ENCODE measurements at places on chromosomes 7 and 10.
A peak's percentile ranks its signal among the peaks of the same experiment; 100 is the strongest.

- peaks cover 32% of the 10 kb centered on the region for H3K4me1 ChIP-seq
- H3K4me3 ChIP-seq: no peak overlapping the region
- H3K27me3 ChIP-seq: no peaks in the 10 kb centered on the region
- H3K27ac ChIP-seq: peak overlapping the region; percentile 49
- no peaks in the 10 kb centered on the region for H3K36me3 ChIP-seq
These were observed 69.5 kb upstream of the ZNF438 start for GRCh38 chr10:31101123-31101522.

- no peak overlapping the region for H3K27ac ChIP-seq
- H3K4me3 ChIP-seq: no peak overlapping the region
- H3K4me1 ChIP-seq: no peaks in the 10 kb centered on the region
- no peak for DNase-seq
These were observed 39.8 kb downstream of the SLC35B4 start for GRCh38 chr7:134276951-134277350.

DNA sequence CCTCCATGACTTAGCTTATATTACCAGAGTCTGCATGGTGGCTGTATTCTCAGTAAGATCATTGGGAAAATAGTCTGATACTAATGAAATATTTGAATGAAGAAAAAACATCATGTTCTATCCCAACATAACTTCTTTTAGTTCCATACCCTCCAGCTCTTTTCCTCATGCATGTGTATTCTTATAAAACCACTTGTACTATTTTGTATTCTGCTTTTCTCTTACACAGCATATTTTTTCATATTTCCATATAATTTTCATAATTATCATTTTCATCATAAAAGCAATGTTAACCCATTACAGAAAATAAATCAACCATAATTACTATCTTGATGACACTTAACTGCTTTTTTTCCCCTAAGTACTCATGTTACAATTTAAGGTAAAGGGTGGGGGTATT is 371.2 kb upstream of the LRGUK start:
- H3K4me3 ChIP-seq: no peak overlapping the region
- no peak overlapping the region for H3K27ac ChIP-seq
- no peak for DNase-seq

DNA sequence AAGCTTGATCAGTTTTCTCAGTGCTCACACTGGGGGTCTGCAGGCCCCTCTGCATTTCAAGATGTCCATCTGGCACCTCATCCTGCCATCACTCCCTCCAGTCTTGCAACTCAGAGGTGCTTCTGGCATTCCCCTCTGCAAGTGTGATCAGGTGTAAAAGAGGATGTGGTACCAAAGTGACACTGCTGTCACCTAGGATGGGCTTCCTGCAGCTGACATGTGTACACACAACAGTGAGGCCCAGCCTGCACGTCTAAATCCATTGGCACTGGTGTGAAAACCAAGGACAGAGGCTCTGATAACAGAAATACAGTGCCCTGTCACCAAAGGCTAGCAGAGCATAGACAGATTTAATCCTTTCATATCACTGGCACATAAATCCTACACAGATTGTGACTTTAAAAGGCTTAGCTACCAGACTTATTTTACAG is 162.5 kb upstream of the CELF2 start:
- no peaks in the 10 kb centered on the region for H3K27me3 ChIP-seq
- no peaks in the 10 kb centered on the region for H3K4me1 ChIP-seq
- no peak for DNase-seq
- H3K4me3 ChIP-seq: no peak overlapping the region

DNA sequence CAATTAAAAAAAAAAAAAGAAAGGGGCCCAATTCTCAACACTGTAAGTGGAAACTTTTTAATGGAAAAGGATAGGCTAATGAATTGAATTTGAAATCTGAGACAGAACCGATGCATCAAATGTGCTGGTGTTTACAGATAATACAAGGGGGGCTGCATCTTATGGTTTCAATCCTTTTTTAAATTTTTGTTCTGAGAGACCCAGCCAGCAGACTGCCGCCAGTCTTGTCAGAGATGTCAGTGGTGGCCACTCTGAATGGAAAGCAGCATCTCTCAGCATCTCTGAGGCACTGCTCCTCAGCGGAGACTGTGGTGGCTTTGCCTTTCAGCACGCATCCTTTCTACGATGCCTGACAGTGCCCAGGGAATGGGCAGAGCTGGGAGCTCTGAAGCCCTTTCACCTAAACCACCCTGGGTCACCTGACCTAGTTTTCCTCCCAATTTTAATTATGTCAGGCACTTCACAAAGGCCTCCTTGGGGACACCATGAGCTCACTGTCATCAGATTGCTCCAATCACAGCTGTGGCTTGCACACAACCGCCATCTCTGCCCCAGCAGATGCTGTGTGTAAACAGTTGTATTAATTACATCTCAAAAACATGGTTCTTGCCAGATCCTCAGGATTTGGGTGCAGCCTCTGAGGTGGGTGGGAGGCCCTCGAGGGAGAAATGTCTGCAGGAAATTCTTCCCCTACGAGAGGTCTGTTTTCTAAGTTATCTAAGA is 81.2 kb downstream of the EGFR start:
- H3K27me3 ChIP-seq: no peaks in the 10 kb centered on the region
- H3K36me3 ChIP-seq: no peaks in the 10 kb centered on the region
- DNase-seq: no peak
- no peak overlapping the region for H3K4me3 ChIP-seq
- H3K27ac ChIP-seq: no peak overlapping the region

- no peaks in the 10 kb centered on the region for H3K27me3 ChIP-seq
- no peaks in the 10 kb centered on the region for H3K4me1 ChIP-seq
- no peak for DNase-seq
- H3K36me3 ChIP-seq: no peaks in the 10 kb centered on the region
- H3K4me3 ChIP-seq: no peak overlapping the region
- no peak overlapping the region for H3K27ac ChIP-seq
These were observed 382.7 kb upstream of the LRGUK start for GRCh38 chr7:133744451-133744850.

DNA sequence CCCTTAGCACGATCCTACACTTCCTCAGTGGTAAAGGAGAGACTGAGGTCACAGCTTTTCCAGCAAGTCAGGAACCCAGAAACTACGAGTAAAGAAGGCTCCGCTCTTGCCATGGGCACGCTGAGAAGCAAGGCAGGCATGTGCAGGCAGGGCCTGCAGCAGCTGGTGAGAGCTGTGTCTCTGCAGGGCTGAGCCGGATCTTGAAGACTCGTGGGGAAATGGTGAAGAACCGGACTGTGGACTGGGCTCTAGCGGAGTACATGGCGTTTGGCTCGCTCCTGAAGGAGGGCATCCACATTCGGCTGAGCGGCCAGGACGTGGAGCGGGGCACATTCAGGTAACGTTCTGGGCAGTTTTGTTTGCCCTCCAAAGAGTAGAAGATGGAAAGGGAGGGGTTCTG is 51.9 kb upstream of the ZMIZ2 start:
- peaks cover 13% of the 10 kb centered on the region for H3K36me3 ChIP-seq
- no peak overlapping the region for H3K4me3 ChIP-seq
- no peak overlapping the region for H3K27ac ChIP-seq
- no peak for DNase-seq
- no peaks in the 10 kb centered on the region for H3K27me3 ChIP-seq

GRCh38 chr10:47396311-47396717 is 12.2 kb upstream of the ZNF488 start:
- H3K27me3 ChIP-seq: no peaks in the 10 kb centered on the region
- no peak for DNase-seq

Data from HCT116 (cell line).